ENCODE measurements at places on chromosomes 5 and 9.

GRCh38 chr5:179553875-179554274 lies 3.5 kb downstream of the RUFY1 start:
- DNase-seq = no peak

DNA sequence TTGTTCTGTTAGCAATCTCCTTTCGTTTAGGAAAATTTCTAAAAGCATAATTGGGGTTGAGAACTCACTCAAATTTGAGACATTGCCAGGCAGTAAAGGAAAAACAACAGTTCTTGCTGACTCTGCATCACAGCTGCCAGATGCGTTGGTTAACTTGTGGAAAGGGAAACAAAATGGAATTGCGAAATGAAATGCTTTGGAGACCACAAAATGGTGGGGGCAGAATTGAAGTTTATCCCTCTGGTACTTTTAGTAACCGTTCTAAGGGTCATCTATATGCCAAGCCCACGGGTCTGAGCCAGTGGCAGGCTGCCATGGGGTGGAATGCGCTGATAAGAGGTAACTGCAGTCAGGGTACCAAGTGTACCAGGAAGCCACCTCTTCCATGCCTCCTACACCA lies 28.6 kb upstream of the SELENOP start:
- no peak for DNase-seq

DNA sequence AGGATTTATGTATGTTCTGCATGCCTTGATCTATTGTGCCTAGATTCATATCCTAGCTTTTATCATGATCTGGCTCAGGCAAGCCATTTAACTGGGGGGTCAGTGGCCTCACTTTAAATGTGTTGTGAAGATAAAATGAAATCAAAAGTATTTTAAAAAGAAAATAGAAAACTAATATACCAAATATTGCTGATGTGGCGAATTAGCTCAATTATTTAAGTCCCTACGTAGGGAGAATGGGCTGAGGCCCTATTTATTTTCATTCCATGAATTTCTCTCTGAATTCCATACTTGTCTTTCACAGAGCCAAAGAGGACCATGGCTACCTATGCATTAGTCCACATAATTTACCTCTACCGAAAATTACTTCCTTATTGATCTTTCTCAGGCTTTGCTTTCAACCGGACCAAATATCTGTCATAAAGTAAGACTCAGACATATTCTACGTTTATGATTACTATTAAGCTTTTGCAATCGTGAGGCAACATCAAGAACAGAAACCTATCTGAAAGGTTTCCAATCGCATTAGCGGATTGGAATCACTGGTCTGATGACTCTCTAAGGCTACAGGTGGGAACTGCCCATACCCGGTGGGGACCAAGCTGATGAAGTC lies 1.7 kb downstream of the MBLAC2 start:
- DNase-seq = no peak

GRCh38 chr5:88144219-88145001 lies 124.2 kb downstream of the TMEM161B start:
- DNase-seq = peak; percentile 5

DNA sequence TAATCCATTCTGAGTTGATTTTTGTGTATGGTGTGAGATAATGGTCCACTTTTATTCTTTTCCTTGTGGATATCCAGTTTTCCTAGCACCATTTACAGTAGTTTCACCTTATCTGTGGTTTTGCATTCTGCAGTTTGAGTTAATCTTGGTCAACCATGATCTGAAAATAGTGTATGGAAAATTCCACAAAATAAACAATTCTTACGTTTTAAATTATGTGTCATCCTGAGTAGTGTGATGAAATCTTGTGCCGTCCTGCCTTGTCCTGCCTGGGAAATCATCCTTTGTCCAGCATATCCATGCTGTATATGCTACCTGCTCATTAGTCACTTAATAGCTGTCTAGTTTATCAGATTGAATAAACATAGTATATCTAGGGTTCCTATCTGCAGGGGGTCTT lies 42.1 kb downstream of the CDC42SE2 start:
- no peak for DNase-seq

DNA sequence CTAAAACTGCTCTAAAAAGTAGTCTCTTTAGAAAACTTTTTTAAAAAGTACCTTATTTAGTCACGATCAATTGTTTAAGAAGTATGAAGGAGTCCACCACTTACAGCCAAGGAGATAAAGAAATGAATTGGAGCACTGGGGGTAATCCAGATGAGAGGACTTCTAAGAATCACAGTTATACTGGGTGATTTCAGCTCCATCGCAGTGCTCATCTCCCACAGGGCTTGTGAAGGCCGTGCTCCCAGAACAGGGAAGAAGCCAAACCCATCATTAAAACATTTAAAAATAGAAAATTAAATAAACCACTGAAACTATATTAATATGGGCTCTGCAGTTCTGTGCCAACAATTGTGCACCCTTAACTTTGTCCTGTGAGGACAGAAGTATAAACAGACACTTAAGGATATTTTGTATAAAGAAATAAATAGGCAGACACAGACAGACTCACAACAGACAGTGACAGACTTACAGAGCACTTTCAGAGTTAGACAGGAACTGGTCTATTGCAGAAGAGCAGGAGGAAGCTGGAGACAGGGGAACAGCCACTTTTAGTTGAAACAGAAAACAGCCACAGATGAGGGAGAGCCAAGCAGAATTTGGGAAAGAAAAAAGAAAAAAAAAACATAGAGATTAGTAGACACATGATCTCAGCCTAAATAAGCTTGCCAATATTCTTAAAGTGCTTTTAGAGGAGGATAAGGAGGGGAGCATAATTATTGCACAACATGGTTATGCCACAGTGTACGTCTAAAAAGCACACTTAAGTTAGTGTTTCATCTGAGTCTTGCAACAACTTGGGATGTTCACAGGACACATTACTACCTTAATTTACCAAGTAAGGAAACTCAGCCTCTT lies 81.8 kb downstream of the FBXO38 start:
- DNase-seq = no peak

DNA sequence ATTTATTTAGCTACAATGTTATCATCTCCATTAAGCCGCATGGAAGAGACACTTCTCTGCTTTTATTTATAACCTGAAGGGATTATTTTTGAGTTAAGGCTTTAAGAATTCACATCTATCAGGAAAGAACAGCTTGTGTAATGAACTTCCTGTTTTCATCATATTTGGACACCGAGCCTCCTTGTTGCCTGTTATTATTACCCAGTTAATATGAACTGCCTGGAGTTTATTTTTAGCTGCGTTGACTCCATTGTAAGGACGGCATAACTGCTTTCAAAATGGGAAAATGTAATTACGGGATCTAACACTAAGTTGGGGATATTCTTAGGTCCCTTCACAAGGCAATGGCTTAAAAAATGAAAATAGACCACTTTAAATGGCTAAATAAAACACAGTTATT lies 89.0 kb upstream of the NR4A3 start:
- no peak for DNase-seq

- DNase-seq = no peak
Observed at GRCh38 chr5:123035918-123036390, 571 bp downstream of the PPIC start.

DNA sequence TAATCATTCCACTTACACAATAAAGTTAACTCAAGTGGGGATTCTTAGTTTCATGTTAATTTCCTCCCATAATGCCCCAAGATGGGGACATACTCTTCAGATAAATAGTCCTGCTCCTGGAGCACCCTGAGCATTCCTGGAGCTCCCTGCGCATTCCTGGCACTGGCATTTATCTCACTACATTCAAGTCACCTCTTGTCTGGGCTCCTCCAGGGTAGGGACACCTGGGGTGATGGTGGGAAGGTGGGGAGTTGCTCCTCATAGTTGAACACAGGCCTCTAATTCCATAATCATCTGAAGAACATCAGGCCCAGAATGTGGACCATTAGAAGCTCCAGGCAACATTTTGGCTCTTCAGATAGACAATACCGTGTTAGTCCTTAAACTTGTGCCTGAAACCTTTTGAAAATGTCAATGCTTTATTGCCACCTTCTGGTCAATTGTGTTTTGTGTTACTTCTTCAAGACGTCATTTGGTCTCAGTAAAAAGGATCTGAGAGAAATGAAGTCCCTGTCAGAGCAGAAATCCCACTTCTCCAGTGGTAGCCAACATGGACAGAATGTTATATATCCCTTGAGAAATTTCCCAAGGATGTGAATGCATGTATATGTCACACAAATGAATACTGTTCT lies 14.2 kb upstream of the AGGF1 start:
- DNase-seq = no peak

GRCh38 chr5:72937517-72938061 lies 18.3 kb upstream of the FCHO2 start:
- DNase-seq = no peak

DNA sequence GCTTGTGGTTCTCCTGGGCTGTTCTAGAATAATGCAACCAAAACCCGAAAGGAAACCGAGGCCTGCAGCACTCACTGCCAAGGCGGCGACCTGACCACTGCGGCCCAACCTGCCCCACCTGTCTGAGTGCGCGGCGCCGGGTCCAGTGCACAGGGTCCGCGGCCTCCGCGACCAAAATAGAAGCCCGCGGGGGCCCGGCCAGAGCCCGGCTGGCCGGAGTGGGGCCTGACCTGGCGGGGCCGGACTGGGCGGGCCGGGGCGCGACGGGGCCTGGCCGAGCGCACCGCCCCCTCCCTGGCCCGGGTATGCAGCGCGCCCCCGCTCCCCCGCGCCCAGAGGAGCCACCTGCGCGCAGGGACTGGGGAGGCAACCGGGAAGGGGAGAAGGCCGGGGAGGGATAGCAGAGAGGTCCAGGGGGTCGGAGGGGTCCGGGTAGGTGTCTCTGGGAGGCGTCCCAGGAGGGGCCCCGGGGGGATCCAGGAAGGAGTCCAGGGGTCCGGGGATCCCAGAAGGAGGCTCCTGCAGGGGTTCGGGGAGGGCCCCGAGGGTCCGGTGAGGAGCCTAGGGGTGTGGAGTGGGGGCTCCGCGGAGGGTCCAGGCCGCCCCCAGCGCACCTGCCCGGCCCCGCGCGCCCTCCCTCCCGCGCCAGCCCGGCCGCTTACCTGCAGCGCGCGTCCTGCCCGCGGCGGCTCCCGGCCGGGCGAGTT lies 503 bp downstream of the SEMA4D start:
- DNase-seq = no peak

DNA sequence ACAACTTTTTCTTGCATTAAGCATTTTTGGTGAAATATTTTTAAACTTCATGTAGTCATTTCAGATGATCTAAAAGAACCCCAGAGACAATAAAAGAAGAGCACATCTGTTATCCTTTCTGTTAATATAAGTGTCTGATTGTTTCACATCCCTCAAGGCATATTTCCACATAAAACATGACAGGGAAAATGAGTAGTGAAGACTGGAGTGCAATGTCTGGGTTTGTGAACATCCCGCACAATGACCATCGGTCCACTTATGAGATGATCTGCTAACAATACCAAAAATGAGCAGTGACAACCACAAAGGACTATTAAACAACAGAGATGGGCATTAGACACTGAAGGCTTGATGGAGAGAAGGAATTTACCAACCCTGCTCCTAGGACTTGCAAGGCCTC lies 209.1 kb downstream of the NR2F1-AS1 start:
- no peak for DNase-seq

DNA sequence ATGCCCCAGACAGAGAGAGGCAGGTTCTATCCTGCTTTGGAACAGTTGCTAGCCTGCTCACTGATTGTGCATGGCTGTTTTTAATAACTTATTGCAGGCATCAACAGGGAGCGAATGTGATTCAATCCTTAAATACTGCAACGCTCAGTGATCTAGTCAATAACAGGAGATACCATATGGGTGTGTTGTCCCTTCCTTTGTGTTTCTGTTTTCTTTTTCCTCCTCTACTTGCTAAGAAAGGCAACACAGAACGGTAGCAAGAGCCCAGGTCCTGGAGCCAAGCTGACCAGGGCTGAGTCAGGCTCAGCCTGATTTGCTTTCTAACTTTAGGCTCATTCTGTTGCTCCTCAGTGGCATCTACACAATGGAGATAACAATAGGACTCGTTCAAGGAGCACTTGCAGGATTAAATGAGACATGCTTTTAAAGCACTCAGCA lies 98.6 kb upstream of the EQTN start:
- DNase-seq = no peak

GRCh38 chr5:34775886-34776285 lies 63.1 kb upstream of the TTC23L start:
- no peak for DNase-seq

DNA sequence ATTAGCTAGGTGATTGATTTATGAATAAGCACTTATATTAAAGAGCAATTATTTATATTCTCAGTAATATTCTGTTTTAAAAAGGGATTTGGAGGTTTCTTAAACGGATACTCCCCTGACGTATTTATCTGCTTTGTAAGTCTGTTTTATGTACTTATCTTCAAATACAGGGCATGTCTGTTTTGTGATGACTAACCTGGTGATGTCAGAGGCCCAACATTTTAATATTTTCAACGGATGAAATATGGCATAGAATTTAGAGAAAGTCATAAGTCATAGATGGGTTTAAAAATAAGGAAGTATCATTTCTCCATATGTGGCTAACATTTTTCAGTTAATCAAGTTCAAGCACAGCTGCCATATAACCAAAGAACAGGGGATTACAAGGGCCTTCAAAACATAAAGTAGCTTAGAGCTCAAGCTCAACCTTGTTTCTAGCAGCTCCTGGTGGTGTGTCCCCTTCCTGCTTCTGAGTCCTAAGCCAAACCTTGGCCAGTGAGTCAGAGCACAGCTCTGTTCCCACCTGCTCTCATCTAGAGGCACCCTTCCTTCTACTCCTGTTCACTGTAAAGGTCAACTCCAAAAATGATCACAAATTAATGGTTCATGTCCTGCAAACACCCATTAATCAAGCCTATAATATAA lies 131.4 kb downstream of the OXCT1 start:
- DNase-seq = no peak

GRCh38 chr5:163914910-163915309 lies 409.5 kb downstream of the MAT2B start:
- no peak for DNase-seq

- DNase-seq = no peak
Observed at GRCh38 chr9:113588936-113589335, 125.4 kb downstream of the RGS3 start.

GRCh38 chr5:117318528-117318927 lies 743.9 kb upstream of the SEMA6A start:
- no peak for DNase-seq

DNA sequence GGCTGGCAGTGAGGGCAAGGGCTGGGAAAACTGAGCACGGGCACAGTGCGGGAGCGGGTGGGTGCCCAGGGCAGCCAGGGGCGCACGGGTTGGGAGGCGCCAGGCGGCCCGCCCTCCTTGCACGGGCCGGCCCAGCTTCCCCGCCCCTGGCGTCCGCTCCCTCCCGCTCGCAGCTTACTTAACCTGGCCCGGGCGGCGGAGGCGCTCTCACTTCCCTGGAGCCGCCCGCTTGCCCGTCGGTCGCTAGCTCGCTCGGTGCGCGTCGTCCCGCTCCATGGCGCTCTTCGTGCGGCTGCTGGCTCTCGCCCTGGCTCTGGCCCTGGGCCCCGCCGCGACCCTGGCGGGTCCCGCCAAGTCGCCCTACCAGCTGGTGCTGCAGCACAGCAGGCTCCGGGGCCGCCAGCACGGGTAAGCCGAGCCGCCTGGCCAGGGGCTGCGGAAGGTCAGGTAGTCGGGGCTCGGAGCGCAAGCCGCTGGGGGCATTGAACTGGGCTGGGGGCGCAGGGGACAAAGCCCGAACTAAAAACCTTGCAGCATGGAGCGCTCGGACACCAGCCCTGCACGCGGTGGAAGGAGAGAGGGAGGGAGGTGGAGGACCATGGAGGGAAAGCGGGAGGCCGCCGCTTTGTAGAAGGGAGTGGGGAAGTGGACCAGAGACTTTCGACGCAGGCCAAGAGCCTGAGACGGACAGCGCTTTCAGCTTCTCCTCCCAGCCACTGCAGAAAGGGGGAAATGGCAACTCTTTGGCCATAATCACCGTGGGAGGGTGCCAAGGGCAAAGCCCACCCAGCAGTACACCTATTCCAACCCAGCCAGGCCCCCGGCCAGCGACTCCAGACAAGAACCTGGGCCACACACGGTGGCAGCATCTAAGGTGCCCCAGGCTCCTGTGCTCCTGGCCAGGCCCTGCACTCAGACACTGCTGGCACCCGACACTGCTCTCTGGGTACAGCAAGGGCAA lies at the start of gene TGFBI:
TGFBI (plus strand) TSS at position 207 of the 961 bp plus-strand sequence; CDS start at position 275, 68 bp downstream.
- DNase-seq = no peak
